ENCODE measurements at places on chromosomes 1 and 21.

GRCh38 chr1:80282536-80282935 is 1276.0 kb upstream of the ADGRL4 start:
- no peak for DNase-seq

GRCh38 chr1:179709841-179710329 is 33.2 kb upstream of the FAM163A start:
- DNase-seq: no peak

DNA sequence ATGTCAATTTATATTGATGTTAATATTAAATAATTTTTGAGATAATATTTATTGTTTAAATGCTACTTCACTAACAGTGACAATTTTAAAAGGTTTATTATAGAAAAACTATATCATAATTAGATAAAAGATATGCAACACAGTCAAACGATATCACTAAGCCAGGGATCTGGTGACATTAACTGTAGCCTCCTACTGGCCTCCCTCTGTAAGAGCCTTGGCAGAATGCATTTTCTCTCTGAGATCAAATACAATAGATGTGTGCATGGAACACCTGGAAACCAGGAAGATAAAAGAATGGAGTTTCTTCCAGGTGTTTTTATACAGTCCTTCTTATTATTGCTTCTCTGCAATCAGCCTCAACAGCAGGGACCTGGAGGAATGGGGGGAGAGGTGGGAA is 1762.1 kb downstream of the BRINP3 start:
- DNase-seq: no peak

GRCh38 chr1:59431566-59432294 is 134.8 kb downstream of the FGGY start:
- DNase-seq: no peak

- no peak for DNase-seq
These were observed 616.1 kb upstream of the ADAMTS5 start for GRCh38 chr21:27582948-27583430.

DNA sequence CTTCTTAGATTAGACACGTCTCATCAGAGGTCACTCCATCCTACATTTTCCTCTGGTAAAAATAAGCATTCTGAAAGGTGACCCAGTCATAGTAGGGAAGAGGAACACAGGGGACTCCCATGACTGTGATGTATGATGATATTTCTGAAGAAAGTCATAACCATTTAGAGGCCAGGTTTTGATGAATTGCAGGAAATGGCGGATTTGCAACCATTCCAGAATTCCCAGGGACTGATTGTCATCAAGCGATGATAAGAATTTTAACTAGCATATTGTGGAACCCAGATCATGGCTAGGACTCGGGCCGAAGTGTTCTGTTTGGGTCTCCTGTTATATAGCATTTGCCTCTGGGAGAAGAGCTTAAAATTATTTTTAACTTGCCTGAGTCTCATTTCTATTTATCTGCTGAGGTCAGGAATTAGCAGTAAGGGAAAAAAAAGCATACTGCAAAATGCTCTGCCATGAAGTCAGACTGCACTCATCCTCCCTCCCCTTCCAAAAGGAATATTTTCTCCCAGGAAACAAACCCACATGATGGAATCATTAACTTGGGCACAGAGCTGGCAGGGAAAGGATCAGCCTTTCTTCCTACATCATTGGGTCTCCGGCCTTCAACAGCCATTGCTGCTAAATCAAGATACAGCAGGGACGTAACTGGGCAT is 286.7 kb downstream of the HLX start:
- no peak for DNase-seq

DNA sequence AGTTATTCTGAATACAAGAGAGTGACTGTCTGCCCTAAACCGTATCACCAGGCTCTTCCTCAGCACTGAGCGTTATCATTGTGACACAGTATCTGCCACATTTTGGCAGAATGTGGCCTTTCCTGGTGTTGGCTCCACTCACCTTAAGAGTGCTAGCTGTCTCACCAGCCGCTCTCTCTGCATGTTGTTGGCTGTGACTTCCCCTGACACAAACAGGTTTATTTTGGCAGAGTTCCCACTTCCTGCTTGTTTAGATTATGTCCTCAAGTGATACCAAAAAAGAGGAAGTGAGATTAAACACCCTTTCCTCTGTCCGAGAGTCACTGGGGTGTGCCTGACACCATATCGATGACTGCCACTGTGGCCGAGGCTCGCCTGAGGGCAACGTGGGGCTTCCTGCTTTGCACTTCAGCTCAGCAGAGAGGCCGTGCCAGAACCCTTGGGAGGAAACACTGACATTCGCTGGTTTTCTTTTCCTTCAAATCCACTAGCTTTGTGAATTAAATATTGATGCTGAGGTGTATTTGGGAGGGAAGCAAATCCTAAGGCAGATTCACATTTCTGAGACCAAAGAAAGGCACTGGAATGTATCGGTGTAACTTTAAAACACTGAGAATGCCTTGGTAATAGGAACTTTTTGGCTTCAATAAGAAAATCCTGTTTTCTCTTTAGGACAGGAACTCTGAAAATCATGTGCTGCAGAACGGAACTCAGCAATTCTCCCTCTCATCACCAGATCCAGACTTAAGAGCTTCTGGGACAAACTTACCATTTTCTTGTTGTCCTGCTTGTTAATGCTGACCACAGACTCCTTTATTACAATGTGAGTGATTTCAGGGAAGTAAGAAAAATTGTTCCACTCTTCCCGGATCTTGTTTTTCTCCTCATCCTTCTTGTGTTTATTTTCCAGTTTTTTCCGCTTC is 102.1 kb downstream of the JAK1 start:
- DNase-seq: peak; percentile 56

DNA sequence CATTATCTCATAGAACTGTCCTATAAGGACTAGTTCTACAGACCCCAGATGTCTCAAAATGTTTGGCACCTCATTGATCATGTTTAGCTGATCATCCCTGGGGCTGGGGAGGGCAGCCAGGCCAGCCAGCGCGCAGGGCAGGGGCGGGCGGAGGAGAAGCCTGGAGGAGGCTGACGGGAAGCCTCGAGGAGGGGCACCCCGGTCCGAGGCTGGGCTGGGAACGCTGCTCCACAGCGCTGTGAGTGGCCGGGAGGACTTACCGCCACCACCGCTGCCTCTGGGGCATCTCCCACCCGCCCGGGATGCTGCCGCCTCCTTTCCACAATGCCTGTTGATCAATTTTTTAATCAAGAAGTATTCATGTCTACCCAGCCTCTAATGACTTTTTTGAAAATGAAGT is 159.5 kb upstream of the GREM2 start:
- no peak for DNase-seq

DNA sequence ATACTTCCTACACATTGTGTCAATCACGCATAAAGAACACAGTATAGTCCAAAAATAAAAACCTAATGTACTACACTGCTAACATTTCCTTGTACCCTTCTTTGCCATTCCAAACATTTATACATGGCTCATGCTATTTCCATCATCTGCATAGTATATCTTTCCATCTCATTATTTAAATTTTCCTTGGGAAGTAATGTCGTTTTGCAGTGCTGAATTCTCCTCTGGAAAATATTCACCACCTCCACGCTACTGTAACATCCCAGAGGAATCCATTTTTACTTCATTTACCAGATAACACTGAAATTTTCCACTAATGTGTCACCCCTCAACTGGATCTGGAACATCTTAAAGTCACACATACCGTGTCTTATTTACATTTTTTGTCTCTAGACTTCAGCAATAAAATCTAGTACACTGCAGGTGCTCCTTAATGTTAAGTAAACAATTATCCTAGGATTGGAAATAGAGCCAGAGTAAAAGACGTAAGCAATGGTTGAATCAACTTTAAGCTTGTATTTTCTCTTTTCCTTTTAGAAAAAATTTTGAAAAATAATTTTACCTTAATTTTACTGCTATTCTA is 881.0 kb downstream of the AMY1C start:
- no peak for DNase-seq

DNA sequence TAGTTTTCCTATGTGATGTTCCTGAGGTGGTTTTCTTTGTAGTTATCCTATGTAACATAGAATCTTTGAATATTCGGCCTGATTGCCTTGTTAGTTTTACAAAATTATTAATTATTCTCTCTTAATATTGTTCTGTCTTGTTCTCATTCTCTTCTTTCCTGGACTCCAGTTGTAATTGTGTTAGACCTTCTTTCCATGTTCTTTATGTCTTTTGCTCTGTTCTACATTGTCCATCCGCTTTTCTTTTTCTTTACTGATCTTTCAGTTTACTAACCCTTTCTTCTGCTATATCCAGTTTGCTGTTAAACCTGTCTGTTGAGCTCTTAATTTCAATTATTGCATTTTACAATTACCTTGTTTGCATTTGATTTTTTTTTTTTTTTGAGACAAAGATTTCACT is 89.3 kb downstream of the PEX14 start:
- no peak for DNase-seq

DNA sequence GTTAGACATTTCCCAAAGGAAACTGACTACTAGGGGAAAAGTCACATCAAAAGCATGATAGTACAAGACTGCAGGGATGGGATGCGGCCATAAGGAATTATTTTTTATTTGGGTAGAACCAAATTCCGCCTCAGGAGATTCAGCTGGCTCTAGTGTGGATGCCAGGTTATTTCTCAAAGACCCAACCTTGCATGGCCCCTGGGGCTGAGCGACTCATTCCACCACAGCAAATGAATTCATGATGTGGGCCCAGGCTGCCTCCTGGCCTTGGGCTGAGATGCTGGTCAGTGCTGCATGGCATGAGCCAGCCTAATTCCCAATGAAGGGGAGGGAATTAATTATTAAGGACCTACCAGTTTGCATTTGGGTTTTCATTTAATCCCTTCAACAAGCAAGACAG is 11.8 kb downstream of the TMEM35B start:
- no peak for DNase-seq

Data from GM12891 (cell line).